KG1 (cell line): ENCODE measurements at places on chromosomes 11 and 22.

- no peak for DNase-seq
Observed at GRCh38 chr22:46233231-46233630, 16.9 kb downstream of the CDPF1 start.

DNA sequence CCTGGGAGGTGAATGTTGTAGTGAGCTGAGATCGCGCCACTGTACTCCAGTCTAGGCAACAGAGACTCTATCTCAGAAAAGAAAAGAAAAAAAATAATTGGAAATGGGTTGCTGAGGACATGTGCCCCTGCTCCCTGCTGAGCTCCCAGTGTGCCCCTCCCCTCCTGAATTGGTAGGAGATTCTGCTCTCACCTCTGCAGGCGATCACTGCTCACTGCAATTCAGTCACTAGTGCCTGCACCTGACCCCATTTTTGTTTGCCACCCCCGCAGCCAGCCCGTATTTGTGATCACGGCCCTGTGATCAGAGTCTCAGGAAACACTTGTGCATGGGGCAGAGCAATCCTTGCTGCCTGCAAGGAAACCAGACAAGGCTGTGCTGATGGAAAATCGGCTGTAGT lies 16.3 kb upstream of the SEC14L3 start:
- DNase-seq, result no peak

- DNase-seq, result no peak
Observed at GRCh38 chr11:1230456-1231395, 7.9 kb downstream of the MUC5B start.

DNA sequence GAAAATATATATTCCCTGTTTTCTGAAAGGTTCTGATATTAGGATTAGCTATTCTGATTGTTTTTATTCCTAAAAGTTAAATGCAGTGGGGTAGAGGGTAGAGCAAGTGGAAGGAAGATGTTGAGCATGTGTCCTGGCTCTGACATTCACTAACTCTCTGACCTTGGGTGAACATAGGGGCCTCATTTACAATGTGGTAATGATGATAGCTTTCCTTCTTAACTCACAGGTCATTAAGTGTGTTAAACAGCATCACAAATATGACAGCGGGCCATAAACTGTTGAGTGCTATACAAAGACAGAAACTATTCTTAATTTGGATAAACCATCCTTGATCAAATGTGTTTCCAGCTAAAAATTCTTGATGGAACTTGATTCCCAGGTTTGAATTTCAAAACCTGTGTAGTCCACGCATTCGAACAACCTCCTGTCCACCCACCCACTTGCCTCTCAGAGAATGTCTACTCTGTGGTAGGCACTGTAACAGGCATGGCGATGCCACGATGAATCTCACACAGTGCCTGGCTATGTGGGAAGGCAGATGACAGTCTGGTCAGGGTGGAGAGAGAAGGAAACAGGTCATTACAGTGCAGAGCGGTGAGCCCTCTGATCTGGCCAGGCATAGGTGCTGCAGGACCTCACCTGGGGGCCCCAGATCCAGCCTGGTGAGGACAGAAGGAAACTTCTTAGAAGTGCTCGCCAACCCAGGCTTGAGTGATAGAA lies 19.3 kb upstream of the PEX26 start:
- no peak for DNase-seq

DNA sequence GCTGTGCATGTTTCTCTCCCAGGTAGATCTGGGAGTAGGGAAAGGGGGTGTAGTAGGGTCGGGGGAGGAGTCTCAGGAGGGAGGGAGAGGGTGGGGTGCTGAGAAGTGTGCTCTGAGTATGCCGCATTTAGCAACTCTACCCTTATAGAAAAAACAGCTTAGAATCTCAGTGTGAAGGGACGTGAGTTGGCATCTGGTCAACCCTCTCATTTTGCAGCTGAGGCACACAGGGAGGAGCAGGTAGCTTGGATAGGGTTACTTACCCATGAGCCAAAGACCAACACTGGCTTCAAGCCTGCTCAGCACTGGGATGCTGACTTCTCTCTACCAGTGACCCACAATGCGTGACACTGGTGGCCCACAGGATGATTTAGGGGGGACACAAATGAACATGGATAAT lies 95.9 kb downstream of the FBXO7 start:
- DNase-seq, result no peak

- DNase-seq, result no peak
Observed at GRCh38 chr11:44329472-44330230, 19.7 kb upstream of the ALX4 start.

DNA sequence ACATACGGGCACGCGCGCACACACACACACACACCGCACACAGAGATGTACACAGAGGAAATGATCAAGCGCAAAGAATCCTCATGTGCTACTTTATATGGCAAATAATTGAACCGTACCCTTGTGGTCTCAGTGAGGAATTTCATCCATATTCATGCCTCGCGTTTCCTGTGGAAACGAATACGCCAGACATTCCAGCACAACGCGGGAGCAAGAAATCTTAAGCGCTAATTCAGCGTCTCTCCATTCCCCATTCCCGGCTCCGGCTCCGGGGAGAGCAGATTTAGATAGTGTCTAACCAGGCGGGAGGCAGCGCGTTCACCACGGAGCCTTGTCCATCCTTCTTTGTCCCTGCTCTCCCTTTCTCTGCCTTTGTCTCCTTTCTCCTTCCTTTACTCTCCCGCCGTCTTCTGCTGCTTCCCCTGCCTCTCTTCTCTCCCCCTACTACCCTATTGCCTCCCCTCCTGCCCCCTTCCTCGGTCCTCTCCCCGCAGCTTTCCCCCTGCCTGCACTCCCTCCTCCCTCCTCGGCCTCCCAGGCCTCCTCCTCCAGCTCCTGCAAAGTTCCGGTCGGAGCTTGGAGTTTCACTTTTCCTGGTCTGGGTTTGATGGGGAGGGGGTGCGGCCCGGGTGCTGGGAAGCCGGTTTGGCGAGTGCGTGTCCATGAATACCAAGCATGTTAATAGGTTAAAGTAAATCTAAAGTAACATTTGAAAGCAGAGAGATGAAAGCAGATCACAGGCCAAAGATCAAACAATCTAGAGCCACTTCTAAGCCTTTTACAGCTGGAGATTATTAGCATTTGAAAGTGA lies 579.3 kb downstream of the BUD13 start:
- no peak for DNase-seq

- peak; percentile 32 for DNase-seq
Observed at GRCh38 chr11:69443138-69443967, 38.1 kb upstream of the LINC01488 start.

DNA sequence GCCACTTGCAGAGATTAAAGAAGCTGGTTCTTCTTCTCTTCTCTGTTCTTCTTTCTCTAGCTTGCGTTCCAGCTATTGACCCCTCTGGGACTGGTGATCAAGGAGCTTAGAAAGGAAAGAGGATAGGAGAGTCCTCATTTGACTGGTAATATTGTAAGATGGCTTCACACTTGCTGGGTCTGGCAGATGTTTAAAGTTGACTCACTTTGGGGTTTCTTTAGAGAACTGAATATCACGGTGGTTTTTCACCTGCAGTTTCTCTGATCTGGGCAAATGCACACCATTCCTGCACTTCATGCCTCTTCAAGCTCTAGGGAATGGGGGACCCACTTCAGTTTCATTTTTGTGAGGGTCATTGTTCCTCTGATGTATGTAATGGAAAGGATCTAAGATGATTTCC lies 41.8 kb upstream of the DEUP1 start:
- no peak for DNase-seq

GRCh38 chr11:12997168-12997567 lies 11.9 kb upstream of the RASSF10 start:
- DNase-seq, result no peak

- DNase-seq, result no peak
Observed at GRCh38 chr11:2945031-2945756, 16.0 kb upstream of the PHLDA2 start.

DNA sequence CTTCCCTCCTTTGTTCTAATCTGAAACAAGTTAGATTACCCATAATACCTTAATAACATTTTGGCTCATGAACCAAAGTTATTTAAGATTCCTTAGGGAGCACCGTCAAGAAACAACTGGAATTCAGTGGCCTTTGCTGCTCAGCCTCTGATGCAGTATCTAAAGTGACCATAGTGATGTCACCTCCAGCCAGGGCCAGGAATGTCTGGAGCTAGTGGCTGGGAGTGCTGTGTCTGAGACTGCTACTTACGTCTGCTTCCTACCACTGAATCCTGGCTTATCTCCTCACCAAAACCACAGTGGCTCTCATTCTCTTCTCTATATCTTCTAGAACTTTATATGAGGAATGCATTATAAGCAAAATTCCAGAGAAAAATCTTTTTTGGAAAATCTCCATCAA lies 658.0 kb downstream of the DLG2 start:
- DNase-seq, result no peak

DNA sequence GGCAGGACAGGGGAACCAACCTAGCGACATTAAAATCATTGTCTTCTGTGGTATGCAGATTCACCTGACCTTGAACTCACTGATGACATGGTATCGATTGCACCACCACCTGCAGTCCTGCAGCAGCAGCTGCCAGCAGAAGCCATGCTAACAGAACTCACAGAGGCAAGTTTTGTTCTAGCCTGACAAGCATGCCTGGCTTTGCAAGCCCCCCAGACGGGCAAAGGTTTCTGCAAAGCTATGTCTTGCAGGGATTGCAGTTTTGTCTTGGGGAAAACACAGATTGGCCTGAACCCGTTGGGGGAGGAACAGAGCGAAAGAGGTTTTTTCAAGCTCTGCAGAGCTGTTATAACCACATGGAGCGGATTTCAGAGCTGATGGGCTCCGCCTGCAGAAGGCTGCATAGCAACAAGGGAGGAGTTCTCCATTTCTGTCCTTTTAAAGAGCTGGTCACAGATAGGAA lies 221.0 kb downstream of the HIPK3 start:
- DNase-seq, result no peak

GRCh38 chr22:17114898-17115235 lies 6.3 kb downstream of the TMEM121B start:
- DNase-seq, result no peak

- DNase-seq, result peak; percentile 48
Observed at GRCh38 chr11:99015634-99016454, 4.9 kb upstream of the CNTN5 start.

GRCh38 chr11:127027789-127028188 lies 27.2 kb upstream of the KIRREL3 start:
- DNase-seq, result no peak

GRCh38 chr11:60161766-60162165 lies 21.1 kb downstream of the MS4A6A start:
- DNase-seq, result no peak

DNA sequence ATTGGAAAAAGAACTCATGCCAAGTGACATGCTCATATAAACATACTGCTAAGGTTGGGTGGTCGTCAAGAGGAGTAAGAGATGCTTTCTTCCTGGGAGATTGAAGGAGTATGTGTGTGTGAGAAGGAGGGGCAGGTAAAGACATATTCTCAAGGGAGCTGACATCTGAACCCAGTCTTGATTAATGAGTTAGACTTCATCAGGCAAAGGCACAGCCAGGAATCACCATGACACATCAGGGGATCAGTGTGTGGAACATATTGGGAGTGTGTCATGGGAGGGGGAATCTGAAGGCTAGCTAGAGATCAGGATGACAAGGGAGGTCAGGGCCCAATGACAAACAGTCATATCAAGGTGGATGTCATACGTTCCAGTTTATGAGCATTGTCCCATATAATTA lies 14.9 kb downstream of the CNTF start:
- no peak for DNase-seq

DNA sequence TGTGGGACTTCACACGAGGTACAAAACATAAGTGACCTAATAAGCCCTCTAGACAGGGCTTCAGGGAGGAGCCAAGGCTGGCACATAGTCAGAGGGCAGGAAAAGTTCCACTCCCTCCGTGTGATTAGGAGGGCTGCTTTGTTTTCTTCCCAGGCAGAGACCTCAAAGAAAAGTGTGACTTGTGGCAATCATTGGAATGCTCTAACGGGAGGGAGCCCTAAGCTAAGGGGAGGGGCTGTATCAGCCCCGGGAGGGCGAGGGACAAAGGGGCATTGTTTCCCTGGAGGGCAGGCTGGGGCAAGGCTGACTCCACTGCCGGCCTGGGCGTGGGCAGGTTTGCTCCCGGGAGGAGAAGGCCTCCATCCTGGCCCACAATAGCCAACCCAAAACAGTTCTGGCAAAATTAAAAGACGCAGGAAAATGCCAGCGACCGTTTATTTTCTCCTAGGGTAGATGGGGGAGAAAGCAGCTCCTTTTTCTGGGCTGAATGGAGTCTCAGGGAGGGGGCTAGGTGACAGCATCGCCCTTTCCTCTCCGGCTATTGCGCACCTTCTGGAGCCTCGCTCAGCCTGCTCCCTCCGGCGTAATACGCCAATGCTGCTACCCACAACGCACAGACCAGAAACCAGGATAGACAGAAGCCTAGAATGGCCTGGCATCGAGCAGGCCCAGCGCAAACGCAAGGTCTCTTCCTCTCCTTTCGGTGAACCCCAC lies 60.2 kb downstream of the ENDOD1 start:
- no peak for DNase-seq

GRCh38 chr11:71363721-71364120 lies 84.5 kb downstream of the DHCR7 start:
- no peak for DNase-seq

GRCh38 chr11:46359953-46360352 lies 12.7 kb downstream of the DGKZ start:
- DNase-seq, result no peak

DNA sequence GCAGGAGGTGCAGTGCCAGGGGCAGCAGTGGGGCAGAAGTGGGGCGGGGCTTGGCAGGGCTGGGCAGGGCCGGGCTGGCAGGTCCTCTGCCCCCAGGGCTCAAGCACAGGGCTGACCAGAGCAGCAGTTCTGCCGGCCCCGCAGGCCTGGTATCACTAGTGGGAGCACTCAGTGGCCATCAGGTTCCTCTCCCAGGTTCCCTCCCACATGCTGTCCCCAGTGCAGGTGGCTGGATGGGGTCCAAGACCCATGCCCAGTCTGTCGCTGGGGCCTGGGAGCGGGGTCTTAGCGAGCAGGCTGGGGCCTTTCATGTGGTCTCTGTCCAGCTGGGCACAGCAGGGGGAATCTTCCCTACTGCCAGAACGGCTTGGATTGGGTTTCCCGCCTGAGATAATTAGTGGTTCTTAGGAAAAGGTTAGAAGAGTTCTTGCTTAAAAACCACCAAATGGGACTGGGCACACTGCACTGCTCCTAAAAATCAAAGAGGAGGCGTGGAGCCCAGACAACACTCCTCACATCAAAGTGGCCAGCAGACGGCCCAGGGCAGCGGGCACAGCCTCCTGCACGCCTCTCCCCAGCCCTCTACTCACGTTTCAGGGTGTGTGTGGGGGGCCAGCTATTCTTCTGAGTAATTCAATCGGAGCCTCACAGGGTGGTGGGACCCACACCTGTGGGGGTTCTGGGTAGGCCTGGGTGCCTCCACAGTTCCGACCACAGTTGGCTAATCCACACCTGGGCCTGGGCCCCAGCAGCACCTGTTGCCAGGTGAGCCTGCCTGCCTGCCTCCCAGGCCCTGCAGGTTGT lies 45.6 kb downstream of the TPCN2 start:
- DNase-seq, result no peak

- DNase-seq, result no peak
Observed at GRCh38 chr11:123580557-123581275, 73.7 kb downstream of the SCN3B start.

GRCh38 chr22:29831186-29831921 lies 6.7 kb downstream of the ASCC2 start:
- DNase-seq, result no peak

DNA sequence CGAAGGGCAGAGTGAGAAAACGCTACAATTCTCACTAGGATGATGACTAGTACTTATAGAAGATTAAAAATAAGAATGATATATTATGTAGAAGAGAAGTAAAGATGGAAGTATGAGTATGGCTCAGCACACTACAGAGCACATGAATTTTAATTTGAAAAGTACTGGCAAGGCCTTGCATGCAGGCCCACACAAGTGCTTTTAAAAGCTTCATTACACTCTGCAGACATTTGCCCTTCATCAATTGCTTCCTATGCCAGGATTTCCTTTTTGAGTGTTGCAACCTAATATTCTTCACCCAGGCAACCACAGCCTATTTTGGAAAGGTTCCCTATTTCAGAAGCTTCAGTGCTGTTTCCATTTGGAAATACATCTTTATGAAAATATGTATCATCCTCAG lies 81.1 kb downstream of the LARGE2 start:
- peak; percentile 20 for DNase-seq
